ENCODE measurements at places on chromosomes 6 and 20.

DNA sequence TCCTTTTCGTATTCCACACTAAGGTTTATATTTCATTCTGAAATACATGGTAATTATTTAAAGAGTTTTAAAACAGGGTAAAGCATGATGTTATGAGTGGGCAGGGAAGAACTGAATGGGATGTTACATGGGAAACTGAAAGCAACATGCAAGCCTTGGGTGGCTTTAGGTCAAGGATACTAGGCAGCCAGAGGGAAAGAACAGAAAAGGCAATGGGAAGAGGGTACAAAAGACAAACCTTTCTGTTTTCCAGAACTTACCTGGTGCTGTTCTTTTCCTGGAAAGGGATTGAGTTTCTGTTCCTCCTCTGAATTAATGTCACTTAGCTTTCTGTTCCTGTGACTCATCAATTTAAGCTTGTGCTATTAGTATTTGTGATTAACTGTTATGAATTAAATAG lies 71.2 kb upstream of the SMIM8 start:
- DNase-seq = no peak

DNA sequence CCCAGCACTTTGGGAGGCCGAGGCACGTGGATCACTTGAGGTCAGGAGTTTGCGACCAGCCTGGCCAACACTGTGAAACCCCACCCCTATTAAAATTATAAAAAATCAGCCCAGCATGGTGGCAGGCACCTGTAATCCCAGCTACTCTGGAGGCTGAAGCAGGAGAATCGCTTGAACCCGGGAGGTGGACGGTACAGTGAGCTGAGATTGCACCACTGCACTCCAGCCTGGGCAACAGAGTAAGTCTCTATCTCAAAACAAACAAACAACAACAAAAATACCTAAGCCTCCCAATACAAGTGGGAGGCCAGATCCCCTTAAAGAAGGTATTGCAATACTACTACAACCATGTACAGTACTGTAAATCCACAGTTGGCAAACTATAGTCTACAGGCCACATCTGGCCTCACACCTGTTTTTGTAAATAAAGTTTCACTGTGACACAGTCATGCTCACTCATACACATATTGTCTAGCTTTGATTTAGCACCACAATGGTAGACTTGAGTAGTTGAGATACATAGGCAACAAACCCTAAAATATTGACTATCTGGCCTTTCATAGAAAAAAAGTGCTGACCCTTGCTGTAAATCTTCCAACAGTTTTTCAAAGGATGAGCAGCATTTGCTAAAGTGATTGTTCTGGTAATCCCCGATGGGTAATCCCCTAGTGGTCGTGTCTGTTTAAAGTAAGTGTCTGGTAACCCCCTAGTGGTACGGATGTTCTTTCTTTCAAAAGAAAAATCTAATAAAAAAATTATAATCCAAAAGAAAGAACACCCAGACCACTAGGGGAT lies 202.0 kb downstream of the RNGTT start:
- DNase-seq = no peak

- no peak for DNase-seq
Observed at GRCh38 chr6:95804847-95805541, 210.8 kb upstream of the FUT9 start.

DNA sequence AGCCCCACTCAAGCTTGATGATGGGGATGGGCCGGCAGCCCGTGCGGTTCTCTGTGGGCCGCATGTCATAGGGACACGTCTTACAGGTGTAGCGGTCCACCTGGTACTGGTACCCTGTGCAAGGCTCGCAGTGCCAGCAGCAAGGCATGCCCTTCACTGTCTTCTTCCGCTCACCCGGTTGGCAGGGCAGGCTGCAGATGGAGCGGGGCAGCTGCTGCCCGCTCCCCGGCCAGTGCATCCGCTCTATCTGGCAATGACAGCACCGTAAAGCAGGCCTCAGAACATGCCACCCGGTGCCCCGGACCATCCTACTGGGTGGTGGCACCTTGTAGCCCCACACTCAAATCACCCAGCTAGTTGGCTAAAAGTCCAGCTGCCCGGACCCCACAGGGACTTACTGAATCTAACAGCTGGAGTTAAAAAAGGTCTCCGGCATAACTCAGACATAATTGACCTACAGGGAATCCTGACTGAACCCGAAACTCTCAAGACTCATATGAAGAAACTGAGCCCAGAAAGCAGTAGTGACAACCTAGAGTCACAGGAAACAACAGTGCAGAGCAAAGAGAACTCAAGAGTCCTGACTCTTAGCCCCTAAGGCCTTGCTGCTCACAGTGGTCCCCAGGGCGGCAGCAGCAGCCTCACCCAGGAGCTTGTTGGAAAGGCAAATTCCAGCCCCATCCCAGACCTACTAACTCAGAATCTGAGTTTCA lies 109.4 kb downstream of the GRM4 start:
- no peak for DNase-seq

GRCh38 chr20:35515341-35515740 lies 14.1 kb downstream of the C20orf173 start:
- no peak for DNase-seq

- DNase-seq = no peak
Observed at GRCh38 chr6:2980465-2980855, 9.1 kb upstream of the SERPINB6 start.

DNA sequence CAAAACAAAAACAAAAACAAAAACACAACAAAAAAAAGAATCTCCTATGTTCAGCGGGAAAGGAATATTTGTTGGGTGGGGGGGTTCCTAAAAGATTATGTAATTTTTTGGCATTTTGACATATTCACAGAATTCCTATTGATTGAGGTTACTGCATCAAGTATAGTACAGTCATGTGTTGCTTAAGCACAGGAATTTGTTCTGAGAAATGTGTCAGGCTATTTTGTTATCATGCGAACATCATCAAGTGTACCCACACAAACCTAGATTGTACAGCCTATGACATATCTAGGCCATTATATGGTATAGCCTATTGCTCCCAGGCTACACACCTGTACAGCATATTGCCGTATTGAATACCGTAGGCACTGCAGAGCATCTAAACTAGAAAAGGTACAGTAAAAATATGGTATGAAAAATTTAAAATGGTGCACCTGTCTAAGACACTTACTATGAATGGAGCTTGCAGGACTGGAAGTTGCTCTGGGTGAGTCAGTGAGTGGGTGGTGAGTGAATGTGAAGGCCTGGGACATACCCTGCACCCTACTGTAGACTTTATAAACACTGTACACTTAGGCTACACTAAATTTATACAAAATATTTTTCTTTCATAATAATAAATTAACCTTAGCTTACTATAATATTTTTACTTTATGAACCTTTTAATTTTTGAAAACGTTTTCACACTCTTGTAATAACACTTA lies 110.6 kb downstream of the CDKAL1 start:
- no peak for DNase-seq

- DNase-seq = no peak
Observed at GRCh38 chr6:135675862-135676261, 175.6 kb upstream of the PDE7B start.

DNA sequence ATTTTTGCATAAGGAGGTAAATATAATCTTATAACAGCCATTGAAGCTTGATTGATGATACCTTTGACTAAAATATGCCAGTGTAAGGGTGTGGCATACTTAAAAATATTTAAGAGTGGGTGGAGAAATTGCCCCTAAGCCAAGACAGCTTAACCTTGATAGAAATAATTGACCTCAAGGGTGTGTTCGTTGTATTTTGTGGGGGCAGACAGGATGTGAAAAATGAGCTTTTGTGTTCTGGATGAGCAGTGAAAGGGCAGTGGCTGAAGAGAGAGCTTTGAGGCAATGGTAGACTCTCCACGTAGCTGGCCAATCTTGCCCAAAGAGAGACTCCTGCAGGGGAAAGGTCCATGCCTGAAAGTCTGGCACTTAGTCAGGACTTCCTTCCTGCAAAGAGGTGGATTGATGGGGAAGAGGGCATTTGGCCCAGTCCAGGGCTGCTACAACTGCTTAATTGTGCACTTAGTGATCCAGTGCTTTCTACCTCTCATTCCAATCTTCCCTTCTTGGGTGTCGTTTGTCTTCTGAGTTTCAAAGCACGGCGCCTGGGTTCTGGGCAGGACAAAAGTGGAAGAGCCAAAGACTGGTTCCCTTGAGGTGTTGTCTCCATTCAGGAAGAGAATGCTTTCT lies 15.6 kb upstream of the CD109 start:
- DNase-seq = no peak

DNA sequence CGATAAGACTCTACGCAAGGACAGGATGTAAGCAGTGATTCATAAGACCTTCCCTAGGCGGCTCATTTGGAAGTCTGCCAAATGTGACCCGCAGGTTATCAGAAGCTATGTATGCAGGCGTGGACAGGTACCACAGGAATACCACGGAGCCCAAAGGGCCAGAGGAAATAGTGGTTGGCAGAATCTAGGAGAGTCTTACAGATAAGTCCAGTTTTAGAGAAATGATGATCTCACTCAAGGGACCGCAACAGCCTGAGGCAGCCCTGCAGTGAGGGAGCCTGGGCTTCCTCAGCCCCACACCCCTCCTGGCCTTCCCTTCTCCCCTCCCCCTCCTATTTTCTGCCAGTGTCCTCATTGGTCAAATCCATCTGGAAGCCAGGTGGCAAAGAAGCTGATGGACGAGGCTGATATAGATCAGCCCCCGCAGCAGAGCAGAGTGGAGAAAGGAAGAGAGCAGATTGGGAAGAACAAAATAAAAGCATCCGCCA lies 110.6 kb downstream of the FNDC1 start:
- no peak for DNase-seq

DNA sequence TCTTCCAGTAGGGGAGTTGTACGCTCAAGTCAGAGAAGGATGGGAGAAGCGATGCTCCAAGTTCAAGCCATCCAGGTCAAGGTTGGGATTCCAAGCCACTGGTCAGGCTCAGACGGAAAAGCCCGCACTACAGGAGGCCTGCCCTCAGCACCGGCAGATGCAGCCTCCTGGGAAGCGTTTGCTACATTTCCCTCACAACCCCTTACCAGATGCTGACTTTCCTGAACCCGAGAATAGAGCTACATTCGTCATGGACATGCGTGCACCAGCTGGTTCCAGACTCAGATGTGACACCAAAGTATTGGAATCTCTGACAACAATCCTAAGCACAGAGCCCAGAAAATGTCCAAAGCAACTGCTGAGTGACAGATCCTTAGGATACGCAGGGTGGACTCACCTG lies 174.8 kb downstream of the SASH1 start:
- DNase-seq = no peak

DNA sequence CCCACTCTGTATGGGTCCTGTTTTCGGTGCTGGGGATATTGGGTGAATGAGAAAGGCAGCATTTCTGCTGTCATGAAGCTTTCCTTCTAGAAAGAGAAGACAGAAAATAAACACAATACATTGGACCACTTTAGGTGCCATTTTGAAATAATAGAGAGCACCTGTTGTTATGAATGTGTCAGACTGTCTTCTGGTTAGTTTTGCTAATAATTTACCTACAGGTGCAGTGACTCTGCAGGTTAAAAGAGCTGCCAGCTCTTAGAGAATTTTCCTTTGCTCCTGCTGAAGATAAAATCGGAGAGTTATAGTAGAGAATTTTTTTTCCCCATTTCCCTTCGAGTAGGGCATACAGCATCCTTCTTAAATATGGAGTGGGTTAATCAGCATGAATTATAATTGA lies 21.9 kb upstream of the GCLC start:
- no peak for DNase-seq

DNA sequence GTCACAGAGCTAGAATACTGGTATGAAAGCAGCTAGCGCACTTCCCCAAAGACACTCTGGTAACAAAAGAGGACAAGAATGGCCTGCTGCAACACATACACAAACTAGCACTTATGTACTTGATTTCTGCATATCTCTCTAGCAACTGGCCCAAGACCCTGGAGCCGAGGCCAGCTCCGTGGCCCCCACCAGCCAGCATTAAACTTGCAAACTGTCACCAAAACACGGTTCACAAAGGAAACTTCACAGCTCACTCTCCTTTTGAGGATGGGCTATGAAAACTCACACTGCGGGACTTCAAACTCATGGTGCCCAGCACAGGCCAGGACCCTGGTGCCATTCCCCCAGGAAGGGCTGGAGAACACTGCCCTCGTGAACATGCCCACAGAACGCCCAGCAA lies 115.9 kb upstream of the RPS6KA2 start:
- no peak for DNase-seq

Measured in right hindlimb (tissue), 1 donor.